ENCODE measurements at places on chromosomes 12 and 14.

DNA sequence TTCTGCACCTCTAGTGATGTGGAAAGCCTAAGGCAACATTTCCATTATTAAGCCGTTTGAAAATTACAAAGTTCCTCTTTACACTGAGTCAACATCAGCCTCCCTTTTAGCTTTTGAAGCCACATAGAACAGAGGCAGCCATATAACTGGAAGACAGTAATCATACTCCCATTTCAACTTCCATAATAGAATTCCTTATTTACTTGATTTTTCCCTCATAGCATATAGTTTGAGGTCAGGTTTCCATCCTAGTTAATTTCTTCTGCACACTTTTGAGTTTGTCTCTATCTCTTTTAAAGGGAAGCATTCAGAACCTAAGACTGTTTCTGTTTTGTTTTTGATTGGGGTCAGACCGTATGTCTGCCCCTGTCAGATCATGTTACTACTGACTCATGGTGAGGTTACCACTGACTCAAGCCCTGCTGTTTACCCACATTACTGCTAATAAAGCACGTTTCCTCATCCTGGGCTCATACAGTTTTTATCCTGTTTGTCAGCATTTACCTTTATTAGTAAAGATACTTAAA lies 161.0 kb downstream of the SLC38A4 start:
- peak; percentile 43 for ATAC-seq

DNA sequence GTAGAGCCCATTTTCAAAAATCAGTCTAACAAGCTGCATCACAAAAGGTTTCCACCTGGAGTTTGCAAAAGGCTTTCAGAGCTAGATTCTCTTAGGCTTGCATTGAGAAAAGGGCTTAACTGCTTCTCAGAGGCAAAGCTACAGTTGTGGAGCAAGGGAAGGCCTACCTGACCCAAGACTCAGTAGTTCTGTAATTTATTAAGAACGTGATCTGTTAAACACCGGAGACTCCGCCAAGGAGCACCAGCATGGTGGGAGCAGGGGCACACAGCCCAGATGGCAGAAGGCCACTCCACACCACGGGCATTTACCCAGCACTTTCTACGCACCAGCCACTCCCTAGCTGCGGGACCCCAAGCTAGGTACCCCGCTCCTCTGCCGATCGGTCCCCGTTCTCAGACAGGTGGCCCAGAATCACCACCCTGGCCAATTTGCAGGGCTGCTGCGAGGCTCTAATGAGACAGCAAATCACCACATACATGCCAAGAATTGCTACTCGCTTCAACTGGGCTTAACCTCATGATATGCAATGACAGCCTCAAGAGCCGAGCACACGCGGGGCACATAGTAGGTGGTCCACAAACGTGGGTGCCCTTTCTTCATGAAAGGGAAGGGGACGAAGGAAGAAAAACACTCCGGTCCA lies 1.5 kb downstream of the ITPK1 start:
- ATAC-seq: no peak

GRCh38 chr14:59998564-59998963 lies 78.6 kb downstream of the LRRC9 start:
- ATAC-seq: no peak

DNA sequence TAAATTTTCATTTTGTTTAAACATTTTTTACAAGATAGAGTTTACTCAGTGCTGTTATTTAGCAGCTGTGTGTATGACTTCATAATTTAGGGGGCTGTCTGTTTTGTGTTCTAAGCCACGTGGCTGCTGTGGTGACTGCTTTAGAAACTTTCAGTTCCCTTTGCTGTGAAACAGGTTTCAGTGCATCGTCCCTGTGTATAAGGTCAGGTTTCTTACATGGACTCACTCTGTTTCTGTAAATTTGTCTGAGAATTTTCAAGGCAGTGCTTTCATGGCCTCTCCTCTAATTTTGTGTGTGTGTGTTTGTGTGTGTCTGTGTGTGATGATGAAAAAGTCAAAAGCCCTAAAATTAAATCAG lies 32.4 kb downstream of the BICD1 start:
- peak; percentile 59 for ATAC-seq

DNA sequence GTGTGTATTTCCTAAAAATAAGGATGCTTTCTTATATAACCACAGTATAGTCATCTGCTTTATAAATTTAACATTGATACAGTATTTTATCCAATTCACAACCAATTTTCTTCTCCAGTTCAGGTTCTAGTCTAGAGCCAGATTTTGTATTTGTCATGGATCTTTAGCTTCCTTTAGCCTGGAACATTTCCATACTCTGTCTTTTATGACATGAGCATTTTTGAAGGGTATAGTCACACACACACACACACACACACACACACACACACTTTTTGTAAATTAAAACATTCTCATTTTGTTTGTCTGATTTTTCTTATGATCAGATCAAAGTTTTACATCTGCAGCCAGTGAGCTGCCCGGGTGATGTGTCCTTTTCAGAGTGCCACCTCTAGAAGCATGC lies 25.4 kb downstream of the CGRRF1 start:
- no peak for ATAC-seq

GRCh38 chr12:72717036-72717435 lies 444.9 kb downstream of the TRHDE start:
- ATAC-seq: no peak

Data from motor neuron (in vitro differentiated cells).